ENCODE measurements at places on chromosomes 3 and 15. TPM values are rescaled to one million over a fixed set of nuclear protein-coding genes. Genes with fewer than 3 reads are reported as not detected.

MESP1 gene
- polyA plus RNA-seq = 1.3 TPM

EFCAB12 gene
- 6.0 TPM for polyA plus RNA-seq

RAMAC gene
- polyA plus RNA-seq = 43.5 TPM

DNA sequence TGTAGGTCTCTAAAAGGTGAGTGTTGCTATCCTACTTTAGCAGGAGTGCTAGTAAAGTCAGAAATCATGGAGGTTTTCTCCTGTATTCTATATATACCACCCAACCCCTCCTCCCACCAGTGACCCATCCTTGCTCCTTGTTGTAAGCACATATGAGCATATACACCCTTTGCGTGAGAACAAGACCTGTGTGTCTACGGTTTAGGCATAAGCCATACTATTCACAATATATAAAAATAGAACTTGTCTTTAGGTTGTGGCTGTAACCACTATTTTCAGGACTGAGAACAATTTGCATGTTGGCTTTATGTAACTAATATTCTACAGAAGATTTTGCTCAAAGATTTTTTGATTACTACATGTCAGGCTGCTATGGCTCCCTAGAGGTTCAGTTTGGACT, 59.1 kb upstream of the TOP2B start:
- DNase-seq = no peak

- DNase-seq = no peak
Observed at GRCh38 chr3:123246866-123247265, 45.1 kb downstream of the SEC22A start.

- DNase-seq = no peak
Observed at GRCh38 chr15:70053001-70053715, 44.6 kb downstream of the TLE3 start.

DNA sequence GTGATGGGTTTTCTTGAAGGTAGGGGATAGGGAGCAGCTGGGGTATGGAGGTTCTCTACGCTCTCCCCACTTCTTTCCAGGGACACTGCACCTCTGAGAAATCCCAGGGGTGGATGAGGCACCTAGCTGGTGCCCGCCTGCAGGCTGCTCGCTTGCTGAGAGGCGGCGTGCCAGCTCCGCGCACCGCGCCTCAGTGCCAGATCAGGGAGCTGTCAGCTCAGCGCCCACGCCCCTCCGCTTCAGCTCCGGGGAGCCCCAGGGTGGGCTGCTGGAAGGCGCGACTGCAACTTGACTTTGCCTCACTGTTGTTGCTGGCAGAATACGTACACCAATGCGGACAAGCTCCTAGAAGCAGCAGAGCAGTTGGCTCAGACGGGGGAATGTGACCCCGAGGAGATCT, 345.7 kb upstream of the UMPS start:
- no peak for DNase-seq

DNA sequence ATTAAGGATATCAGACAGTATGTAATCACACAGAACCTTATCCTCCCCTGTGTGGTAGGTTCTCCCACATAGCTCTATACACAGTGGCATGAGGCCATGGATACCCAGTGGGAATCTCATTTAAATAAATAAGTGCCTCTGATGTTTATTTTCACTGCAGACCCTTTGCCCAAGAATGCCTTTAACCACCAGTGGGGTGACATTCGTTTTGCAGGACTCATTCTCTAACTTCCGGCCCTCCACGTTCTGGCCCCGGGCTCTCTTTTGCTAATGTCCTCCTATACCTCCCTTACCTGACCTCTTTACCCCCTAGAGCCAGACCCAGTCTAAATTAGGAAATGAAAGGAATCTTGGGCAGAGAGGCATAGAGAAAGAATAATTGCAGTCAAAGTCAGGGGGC, 8.3 kb downstream of the CCDC80 start:
- DNase-seq = no peak

DNA sequence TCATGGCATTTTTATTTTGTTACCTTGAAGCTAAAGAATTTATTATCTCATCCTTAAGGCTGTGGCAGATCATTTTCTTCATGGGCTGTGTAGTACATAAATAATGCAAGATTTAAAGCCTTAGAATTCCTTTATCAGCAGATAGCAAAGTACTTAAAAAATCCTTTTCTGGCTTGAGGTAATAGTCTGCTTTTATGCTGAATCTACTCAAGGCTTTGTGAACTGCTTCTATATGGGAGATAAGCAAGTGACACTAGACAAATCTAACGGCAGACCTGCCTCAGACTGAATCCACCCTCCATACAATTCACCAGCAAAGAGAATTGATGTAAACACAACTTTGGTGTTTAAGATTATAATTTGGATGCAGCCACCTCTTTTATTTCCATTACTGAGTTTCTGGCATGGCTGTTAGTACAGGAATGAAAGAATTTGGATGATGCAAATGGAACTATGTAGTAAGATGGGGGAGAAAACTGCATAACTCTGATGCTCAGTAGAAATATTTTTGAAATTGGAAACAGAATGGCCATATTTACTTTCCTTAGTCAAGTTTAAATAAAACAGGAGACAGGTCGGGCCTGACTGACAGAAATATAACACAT, 1121.5 kb downstream of the NAALADL2 start:
- no peak for DNase-seq

DNA sequence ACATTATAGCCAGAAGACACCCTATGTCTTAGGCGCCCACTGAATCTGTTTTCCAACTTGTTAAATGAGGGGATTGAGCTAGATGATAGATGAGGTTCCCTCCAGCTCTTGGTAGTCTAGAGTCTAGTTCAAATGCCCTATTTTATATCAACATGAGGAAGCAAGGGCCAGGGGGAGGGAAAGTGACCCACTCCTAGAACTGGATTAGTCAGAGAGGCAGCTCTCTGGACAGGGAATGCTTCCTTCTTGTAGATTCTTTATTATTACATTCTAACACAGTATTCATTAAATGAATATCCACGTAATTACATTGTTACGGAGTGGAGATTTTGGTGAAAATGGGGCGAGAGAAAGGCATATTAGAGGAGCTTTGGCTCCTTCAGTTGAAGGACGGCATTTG, 89.5 kb downstream of the RAD18 start:
- DNase-seq = no peak

DNA sequence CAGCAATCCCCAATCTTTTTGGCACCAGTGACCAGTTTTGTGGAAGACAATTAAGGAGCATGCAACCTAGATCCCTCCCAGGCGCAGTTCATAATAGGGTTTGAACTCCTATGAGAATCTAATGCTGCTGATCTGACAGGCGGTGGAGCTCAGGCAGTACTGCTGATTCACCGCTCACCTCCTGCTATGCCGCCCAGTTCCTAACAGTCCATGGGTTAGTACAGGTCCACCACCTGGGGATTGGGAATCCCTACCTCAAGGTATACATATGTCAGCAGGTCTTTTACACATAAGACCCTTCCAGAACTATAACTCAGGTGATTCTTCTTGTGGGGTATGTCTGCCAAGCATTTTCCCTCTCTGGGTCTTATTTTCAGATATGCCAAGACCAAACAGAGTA, 182.2 kb downstream of the OSBPL10 start:
- no peak for DNase-seq

- no peak for DNase-seq
Observed at GRCh38 chr15:74977599-74977998, 17.8 kb upstream of the SCAMP5 start.

DNA sequence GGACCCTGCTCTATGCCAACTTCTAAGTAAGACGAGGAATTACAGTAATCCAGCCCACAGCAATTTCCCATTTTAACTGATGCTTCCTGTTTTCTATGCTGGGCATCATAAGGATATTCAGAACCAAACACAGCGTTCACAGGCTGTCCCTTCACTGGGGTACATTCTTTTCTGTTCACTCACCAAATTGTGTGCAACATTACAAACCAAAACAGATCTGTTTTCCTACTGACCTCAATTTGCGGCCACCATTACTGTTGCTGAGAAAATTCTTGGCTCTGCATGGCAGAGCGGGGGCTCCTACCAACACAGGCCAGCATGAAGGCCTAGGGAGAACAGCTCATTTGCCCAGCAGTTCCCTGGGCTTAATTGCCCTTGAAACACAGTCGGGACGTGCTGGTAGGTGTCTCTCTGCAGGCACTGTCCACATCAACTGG, 76.5 kb downstream of the MYO1E start:
- no peak for DNase-seq

GRCh38 chr15:67807836-67808235, 17.5 kb upstream of the SKOR1 start:
- no peak for DNase-seq

GRCh38 chr3:101898752-101899169, 49.4 kb downstream of the NFKBIZ start:
- DNase-seq = no peak

DNA sequence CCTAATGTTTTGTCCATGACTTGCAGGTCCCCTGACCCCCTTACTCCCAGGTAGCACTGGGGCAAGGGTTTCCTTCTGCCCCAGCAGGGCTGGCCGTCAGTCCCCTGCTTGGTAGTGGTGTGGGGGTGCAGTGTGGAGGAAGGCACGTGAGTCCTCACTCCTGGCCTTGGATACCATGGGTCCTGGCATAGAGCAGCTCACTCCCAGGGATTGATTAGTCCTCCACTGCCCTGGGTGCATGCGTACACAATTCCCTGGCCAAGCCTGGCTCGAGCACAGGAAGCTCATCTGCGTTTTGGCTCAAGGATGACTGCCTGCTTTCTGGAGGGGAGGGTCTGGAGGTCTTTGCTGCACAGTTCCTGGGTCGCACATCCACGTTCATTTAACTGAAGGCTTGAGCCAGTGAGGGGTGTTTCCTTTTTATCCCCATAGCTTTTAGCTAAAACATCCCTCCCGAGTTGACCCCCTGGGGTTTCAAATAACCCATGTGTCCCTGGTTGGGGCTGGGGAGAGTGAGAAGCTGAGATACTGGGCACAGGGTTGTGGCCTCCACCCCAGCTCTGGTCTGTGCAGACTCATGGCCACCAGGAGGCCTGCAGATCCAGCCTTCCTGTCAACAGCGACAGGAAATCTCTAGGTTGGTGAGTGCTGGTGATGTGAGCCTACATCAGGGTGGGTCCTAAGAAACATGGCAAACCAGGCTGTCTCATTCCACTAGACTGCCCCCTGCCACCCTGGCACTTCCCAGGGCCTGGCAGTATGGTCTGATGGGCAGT, 11.5 kb downstream of the HEMK1 start:
- no peak for DNase-seq

GRCh38 chr3:47227678-47228077, 54.9 kb downstream of the KIF9 start:
- DNase-seq = no peak

- DNase-seq = no peak
Observed at GRCh38 chr3:125418306-125418705, 43.2 kb upstream of the ZNF148 start.

DNA sequence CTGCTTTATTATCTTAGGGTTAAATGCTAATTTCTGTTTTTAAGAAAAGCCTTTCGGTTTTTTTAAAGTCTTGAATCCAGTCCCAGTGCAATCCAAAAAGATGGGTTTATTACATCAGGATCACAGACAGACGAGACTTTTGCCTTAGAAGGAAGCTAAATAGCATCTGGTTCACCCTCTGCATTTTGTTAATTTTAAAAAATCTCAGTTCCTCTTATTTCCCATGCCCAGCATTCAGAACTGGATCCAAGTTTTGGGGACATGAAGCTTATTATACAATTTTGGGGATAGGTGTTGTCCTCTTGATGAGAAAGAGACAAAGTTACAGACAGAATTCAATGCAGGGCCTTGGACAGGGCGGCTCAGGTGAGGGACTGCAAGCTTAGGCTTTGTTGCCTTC, 181.5 kb upstream of the LYSMD4 start:
- no peak for DNase-seq

- DNase-seq = no peak
Observed at GRCh38 chr3:178618197-178618596, 82.0 kb downstream of the KCNMB2 start.

GRCh38 chr15:46456456-46456855, 821.6 kb downstream of the SQOR start:
- no peak for DNase-seq

GRCh38 chr3:66496746-66497145, 4.1 kb downstream of the LRIG1 start:
- no peak for DNase-seq

All from left renal cortex interstitium (tissue), 4 donors.